ENCODE measurements at places on chromosomes 3 and 15. TPM values are rescaled to one million over a fixed set of nuclear protein-coding genes. Genes with fewer than 3 reads are reported as not detected.

Gene ZNF770
- 44.6 TPM for total RNA-seq

Gene GOLGA8F
- total RNA-seq: not detected

Gene ZNF501
- 16.0 TPM for total RNA-seq

Gene TMEM212
- not detected for total RNA-seq

Data from fibroblast of lung (primary cell).